Breast epithelium (tissue), 4 donors: ENCODE measurements at places on chromosomes 11 and 22.
A peak's percentile ranks its signal among the peaks of the same experiment; 100 is the strongest.

DNA sequence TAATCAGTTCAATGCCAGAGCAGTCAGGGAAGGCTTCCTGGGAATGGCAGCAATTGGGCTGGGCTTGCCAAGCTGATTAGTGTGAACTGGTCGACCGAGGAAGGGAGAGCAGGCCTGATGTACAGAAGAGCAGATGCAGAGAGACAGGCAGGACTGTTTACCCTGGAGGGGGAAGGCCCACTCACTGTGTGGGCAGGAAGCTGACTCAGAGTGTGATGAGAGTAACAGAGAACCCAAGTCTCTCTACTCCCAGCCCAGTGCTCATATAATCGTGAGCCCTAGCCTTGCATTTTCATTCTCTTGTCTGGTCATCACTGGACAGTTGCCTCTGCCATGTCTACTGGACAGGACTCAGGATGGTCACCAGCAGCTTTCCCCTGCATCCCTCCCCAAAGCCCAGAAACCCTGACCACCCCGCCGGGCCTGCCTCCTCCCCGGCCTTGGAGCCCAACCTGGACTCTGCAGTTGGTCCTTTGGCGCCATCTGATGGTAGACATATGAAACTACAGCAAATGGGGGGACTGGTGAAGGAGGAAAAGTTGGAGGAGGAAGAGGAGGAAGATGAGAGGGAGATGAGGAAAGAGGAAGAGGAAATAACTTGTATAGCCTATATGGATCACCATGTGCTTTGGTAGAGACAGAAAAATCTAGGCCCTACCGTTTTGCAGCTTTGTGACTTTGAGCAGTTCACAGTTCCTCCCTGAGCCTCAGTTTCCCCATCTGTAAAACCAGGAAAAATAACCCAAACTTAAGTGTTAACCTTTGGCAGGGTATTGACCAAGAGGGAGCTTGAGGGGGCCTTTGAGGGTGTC, 43.4 kb upstream of the PRDM11 start:
- H3K4me3 ChIP-seq, result no peak overlapping the region
- no peaks in the 10 kb centered on the region for H3K36me3 ChIP-seq
- H3K4me1 ChIP-seq, result no peaks in the 10 kb centered on the region
- no peak overlapping the region for H3K27ac ChIP-seq
- no peak for DNase-seq

DNA sequence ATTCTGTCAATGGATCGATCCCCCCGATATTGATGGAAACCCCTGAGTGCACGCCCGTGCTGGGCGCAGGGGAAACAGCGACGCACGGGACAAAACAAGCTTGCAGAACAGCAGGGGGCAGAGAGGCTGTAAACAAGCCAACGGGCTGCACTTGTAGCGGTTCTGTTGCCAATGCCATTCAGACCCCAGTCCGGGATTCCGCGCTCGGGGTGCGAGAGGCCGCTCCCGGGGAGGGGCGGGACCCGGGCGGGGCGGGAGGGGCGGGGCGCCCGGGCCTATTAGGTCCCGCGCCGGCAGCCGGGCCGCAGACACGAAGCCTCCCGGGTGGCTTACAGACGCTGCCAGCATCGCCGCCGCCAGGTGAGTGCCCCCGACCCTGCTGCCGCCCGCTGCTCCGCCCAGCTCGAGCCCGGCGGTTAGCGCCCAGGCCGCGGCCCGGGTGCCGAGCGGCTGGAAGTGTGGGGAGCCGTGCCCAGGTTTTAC, at the start of gene BIK:
Gene BIK (plus strand): TSS at position 307 of the 483 bp plus-strand sequence. CDS start 13,273 bp downstream, outside the sequence.
- H3K36me3 ChIP-seq, result no peaks in the 10 kb centered on the region
- DNase-seq, result no peak
- H3K4me1 ChIP-seq, result peaks cover 5% of the 10 kb centered on the region
- H3K27ac ChIP-seq, result peak within 1 kb of the TSS; percentile 76
- no peaks in the 10 kb centered on the region for H3K27me3 ChIP-seq
- peak within 1 kb of the TSS; percentile 41 for H3K4me3 ChIP-seq

DNA sequence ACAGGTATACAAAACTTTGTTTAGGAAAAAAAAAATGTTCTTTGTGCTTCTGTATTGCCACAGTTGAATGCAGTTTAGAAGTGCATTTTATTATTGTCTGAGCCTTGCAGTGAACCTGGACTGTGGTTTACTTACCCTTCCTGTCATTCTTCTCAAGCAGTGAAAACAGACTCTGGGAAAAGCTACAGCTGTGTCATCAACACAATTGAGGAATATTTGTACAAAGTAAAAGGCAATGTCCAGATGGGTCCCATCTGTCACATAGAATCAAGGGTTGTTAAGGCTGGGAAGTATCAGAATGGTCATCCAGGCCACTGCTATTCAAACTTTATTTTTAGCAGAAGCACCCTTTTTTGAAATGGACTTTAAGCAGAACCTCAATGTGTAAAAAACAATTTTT, 73.3 kb downstream of the TRIM44 start:
- no peak overlapping the region for H3K4me3 ChIP-seq
- H3K36me3 ChIP-seq, result no peaks in the 10 kb centered on the region
- H3K4me1 ChIP-seq, result no peaks in the 10 kb centered on the region
- H3K27me3 ChIP-seq, result no peaks in the 10 kb centered on the region
- no peak for DNase-seq

DNA sequence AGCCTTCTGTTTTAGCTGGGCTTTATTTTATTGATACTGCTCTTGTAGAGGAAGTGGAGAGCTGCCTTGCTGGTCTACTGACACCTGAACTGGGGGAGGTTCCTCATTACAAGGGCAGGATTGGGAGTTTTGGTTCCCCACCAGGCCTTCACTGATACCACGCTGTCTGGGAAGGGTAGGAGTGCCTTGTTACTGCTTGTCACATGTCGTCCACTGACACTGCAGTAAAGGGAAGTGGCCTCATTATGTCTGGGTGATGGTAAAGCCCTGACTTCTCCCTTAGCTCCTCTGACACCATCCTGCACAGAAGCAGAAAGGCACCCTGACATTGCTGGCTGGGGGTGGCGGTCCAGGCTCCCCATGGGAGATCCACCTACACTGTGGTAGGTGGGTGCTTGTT, 38.7 kb upstream of the ELF5 start:
- H3K27me3 ChIP-seq, result no peaks in the 10 kb centered on the region
- H3K4me1 ChIP-seq, result no peaks in the 10 kb centered on the region
- no peaks in the 10 kb centered on the region for H3K36me3 ChIP-seq
- no peak overlapping the region for H3K27ac ChIP-seq
- no peak overlapping the region for H3K4me3 ChIP-seq

- H3K27me3 ChIP-seq, result no peaks in the 10 kb centered on the region
- peak; percentile 71 for DNase-seq
- peak overlapping the region; percentile 95 for H3K4me3 ChIP-seq
Observed at GRCh38 chr11:66002648-66003225, 434 bp downstream of the BANF1 start.

GRCh38 chr11:18791207-18791968, at the start of gene PTPN5:
PTPN5 (minus strand) TSS chr11:18791798; CDS start chr11:18771958, 19,840 bp downstream.
- no peak within 1 kb of the TSS for H3K27ac ChIP-seq
- DNase-seq, result no peak
- peaks cover 5% of the 10 kb centered on the region for H3K4me1 ChIP-seq
- H3K27me3 ChIP-seq, result no peaks in the 10 kb centered on the region
- H3K36me3 ChIP-seq, result no peaks in the 10 kb centered on the region
